ENCODE measurements at places on chromosomes 1 and 21.
A peak's percentile ranks its signal among the peaks of the same experiment; 100 is the strongest.

DNA sequence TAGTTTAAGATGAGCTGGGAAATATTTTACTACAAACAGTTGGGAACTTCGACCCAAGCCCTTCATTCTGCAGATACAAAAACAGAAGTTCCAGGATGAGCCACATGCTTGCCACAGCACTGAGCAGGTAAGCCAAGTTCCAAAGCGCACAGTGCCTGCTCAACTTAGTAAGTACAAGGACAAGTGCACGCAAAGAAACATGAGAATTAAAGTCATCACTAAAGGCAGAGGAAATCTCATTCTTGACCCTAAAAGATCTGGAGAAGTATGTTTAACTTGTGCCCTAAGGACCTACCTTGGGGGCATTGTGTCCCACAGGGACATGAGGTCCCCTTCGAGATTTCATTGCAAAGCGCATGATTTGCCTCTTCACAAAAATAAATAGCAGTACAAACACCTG is 1.2 kb upstream of the UBAP2L start:
- DNase-seq = no peak

DNA sequence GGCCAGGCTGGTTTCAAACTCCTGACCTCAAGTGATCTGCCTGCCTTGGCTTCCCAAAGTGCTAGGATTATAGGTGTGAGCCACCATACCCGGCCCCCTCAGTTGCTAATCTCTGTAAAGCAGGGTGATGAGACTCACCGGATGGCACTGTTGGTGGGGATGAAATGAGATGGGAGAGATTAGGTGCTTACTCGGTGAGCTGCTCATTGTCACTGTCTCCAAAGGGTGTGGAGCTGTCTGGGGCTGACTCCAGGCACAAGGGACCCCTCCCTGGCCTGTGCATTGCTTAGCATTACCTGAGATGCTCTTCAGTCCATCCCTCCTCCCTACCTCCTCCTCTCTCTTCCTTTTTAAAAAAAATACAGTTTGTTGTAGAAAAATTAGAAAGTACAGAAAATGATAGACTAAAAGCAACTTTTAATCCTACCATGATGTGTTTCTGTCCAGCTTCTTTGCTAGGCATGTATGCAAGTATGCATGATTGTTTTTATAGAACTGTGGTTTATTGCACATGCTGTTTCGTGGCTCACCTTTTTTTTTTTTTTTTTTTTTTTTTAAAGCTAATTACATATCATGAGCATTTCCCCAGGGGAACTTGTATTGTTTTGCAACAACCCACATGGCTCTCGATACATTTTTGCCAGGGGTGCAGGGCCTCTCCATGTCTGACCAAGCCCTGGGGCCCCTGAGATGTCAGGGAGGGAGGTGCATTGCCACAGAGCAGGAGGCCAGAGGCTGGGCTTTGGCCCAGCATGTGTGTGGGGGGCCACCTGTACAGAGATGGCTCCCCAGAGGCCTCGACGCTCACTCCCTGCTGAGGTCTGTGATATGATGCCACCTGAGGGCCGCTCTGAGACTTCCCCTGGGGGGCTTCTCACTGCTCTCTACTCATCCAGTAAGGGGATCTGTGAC is 55.4 kb downstream of the ARHGEF10L start:
- no peak for DNase-seq

DNA sequence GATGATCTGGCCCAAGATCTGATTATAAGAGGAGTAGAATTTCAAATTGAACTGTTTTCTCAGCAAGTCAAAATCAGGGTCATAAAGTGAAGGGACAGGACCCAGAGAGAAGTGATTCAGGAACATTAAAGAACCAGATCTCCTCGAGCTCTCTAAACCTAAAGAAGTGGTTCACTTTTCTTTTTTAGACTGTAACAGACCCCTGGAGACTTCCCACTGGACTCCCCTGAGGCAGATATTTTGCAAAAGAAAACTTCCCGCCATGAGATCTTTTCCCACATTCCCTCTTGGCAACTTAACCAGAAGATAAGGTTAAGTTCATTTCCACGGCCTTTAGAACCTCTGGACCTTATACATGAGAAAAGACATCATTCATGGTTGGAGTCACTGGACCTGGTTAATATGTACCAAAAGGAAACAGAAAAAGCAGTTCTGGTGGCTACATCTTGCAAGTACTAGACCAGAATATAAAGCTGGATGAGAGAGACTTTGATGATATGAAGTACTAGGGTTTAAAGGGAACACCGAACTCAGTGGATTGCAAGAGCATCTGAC is 1061.4 kb downstream of the MRPL39 start:
- DNase-seq = no peak

- DNase-seq = no peak
These were observed 112.0 kb downstream of the SYF2 start for GRCh38 chr1:25120281-25120680.

DNA sequence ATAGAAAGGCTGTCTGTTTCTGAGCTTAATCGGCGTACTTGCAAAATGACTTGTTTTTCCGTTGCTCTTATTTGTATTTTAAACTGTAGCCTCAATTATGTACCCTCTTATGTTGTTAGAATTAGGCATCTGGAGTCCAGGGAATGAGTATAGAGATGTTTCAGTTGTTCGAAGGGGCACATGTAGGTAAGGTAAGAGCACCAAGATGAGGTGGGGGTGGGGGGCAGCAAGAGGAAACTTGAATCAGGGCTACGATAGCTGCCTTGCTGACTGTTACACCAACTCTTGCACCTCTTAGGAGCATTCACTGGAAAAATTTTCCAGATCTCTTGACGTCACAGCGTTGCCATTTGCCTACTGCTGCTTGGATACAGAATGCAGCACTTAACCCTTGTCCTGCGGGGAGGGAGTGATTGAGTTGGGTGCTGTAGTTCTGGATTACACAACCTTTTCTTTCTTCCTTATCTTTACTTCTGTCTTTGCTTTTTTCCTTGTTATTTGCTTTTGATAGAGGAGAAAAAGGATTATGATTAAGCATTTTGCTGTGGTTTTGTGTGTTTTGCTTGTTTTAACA is 3.2 kb downstream of the ATP1B1 start:
- DNase-seq = peak; percentile 38

DNA sequence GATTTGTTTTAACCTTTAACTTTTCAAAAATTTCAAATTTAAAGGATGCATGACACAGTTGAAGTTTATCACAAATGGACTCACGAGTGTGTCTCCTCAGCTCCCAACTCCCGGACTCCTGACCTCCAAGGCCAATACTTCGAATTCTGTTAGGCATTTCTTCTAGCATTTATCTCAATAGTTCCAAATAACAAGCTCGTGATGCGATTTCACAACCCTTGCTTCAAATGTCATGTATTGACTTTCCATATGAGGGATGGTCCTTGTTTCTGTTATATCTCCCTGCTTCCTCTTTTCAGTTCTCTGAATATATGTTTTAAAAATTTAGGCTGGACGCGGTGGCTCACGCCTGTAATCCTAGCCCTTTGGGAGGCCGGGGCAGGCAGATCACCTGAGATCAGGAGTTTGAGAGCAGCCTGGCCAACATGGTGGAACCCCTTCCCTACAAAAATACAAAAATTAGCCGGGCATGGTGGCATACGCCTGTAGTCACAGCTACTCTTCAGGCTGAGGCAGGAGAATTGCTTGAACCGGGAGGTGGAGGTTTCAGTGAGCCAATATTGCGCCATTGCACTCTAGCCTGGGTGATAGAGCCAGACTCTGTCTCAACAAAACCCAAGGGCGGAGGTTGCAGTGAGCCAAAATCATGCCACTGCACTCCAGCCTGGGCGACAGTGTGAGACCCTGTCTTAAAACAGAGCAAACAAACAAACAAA is 52.0 kb upstream of the TINAGL1 start:
- DNase-seq = no peak

DNA sequence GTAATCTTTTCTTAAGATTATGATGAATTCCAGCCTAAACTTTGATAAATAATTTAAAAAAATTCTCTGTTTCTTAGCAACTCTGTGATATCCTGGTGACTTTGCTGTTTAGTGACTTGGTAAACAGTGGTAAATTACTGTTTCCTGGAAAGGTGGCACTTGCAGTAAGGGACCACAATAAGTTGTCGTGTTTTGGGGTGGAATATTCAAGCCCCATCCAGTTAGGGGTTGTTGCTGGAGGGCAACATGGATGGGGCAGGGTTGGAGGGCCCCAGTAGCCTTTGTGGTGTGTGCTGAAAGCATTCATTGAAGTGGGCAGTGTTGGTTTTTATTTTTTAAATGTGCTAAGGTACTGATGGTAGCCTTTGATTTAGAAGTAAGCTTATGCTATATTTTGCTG is 30.3 kb downstream of the PRDM2 start:
- no peak for DNase-seq

- DNase-seq = no peak
These were observed 30.9 kb downstream of the ERG start for GRCh38 chr21:38467374-38467773.

DNA sequence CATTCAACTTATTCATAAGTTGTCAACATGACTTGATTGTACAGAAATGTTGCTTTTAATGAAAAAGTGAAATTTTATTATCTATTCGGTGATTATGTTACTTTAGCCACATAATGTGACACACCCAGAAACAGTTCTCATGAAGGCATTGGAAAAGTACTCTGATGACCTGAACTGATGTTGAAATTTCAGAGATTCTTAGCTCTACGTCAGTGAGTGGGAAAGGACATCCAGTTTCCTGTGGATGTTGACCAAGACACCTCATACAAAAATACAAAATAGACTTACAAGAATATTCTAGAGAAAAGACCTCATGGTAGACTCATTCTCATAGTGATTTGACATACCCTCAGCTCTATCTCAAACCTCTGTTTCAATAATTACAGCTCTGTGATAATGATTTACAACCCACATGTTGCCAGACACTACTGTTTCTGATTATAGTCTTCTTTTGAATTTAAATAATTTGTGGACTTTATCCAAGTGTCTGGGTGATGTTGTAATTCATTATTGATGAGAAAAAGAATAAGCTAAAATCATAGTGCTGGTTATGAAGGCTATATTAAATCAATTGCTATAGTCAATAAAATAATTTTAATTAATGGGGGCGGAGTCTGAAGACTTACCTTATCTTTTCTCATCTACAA is 37.3 kb downstream of the KCNK2 start:
- no peak for DNase-seq

GRCh38 chr1:229436201-229436600 is 2.3 kb upstream of the ACTA1 start:
- no peak for DNase-seq

DNA sequence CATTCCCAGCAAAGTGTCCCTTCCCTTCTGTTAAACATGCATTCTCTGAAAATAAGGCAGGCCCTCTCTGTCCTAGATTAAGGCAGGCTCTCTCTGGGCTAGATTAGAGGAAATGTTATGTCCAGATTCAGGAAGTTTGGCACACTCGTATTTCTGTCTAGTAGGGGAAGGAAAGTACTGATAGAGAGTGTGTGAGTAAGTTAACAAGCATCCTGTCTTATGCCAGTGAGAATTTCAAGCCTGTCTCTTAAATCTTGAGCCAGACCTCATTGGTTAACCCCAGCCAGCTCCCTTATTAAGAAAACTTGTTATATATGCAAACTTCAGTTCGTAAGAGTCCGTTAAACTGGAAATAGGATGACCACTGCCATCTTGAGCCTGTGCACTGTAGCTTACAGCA is 31.6 kb downstream of the IGSF5 start:
- DNase-seq = no peak

GRCh38 chr1:106022312-106022902 is 1034.1 kb upstream of the PRMT6 start:
- DNase-seq = no peak

- no peak for DNase-seq
These were observed 8.7 kb downstream of the KPNA6 start for GRCh38 chr1:32116531-32116930.

DNA sequence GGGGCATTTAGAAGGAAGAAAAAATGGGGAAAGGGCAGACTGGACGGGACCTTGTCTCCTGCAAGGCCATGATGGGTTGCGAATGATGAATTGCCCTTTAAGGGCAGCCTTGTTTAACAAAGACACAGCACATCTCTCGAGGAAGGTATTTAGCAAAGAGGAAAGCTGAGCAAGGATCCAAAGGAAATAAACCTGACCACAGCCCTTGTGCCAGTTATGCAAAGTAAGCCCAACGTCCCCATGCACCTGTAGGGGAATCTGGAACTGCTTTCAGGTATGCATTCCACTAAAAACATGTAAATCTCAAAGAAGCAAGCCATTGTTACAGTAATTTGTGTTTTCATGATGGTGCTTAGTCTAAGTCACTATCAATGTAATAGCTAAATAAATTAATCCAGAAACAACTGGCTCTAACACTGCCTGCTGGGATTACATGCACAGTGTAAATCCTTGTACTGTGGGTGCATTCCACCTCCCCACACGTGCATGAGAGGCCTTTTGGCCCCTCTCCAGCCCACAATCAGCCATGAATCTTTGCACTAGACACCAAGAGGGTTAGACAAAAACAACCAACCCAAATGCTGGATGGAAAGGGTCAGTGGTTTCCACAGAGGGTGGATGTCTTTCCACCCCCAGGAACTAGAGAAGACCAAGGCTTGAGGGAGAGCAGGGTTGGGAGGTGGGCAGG is 228.8 kb upstream of the KAZN start:
- peak; percentile 30 for DNase-seq

DNA sequence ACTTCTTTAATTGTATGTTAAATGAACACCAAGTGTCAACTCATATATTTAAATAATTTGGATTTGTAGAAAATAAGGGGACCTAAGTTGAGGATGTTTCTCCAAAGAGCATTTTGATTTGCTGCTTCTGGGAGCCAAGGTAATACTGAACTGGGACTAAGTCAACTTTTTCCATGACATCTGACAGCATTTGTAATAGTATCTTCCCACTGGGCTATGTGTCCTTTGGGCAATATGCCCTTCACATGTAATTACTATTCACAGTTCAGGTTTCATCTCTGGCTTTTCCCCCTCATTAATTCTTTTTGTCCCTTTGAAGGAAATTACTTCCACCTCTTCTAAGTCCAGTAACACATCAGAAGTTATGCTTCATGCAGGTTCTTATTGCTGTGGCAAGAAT is 36.7 kb upstream of the HP1BP3 start:
- DNase-seq = no peak

- DNase-seq = no peak
These were observed 49.4 kb upstream of the PARP1 start for GRCh38 chr1:226457307-226457712.

DNA sequence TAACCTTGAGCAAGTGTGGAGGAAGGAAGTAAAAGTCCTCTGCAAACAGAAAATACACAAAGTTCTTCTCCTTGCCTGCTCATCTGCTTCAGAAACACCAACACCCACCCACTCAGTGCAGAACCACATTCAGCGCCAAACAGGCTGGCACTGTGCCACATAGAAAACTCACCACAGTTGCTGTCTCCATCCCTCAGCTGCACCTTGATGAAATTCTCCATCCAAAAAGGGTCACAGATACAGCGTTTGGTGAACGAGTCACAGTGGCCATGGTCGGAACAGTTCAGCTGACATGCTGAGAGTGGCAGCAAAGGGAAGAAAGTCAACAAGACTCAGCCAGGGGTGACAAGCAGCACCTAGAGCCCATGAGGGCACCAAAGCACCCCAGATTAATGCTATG is 114.5 kb downstream of the KIAA0319L start:
- no peak for DNase-seq

- DNase-seq = no peak
These were observed 46.4 kb upstream of the RGS21 start for GRCh38 chr1:192270398-192270797.
